ENCODE measurements at places on chromosomes 3 and 15.
A peak's percentile ranks its signal among the peaks of the same experiment; 100 is the strongest.

- no peak for DNase-seq
Measured at GRCh38 chr15:95086531-95087252, 855.3 kb downstream of the MCTP2 start.

DNA sequence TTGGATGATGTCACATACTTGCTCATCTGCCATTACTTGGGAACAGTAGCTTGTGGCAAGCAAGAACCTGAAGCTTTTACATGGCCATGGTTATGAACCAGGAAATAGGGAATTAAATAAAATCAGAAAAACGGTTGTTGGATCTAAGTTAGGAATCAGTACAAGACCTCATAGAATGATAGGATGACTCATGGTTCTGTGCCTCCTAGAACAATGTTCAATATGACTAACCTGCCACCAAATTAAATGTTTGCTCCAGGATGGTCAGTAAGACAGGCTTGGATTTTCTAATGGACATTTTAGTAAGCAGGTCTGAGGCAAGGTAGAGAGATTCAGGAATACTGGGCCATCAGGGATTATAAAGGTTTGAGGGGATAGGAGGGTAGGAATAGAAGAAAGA is 218.9 kb downstream of the PLOD2 start:
- no peak for DNase-seq

DNA sequence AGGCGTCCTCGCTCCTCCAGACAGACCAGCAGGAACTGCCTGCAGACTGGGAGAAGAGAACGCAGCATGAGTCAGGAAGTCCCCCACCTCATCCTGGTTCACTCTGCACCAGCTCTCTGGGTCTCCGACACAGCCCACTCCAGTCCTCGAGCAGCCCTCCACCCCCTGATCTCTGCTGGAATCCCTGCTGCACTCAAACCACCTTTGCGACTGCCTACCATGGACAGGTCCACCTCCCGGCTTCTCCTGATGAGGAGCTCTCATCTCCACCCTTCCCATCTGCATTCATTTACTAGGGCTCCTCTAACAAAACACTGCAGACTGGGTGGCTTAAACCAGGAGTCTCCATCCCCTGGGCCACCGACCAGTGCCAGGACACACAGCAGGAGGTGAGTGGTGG is 202.3 kb upstream of the IGF1R start:
- DNase-seq = no peak

- no peak for DNase-seq
Measured at GRCh38 chr15:89506026-89506686, 9.8 kb upstream of the RHCG start.

GRCh38 chr3:168620854-168621253 is 525.1 kb upstream of the GOLIM4 start:
- peak; percentile 63 for DNase-seq

DNA sequence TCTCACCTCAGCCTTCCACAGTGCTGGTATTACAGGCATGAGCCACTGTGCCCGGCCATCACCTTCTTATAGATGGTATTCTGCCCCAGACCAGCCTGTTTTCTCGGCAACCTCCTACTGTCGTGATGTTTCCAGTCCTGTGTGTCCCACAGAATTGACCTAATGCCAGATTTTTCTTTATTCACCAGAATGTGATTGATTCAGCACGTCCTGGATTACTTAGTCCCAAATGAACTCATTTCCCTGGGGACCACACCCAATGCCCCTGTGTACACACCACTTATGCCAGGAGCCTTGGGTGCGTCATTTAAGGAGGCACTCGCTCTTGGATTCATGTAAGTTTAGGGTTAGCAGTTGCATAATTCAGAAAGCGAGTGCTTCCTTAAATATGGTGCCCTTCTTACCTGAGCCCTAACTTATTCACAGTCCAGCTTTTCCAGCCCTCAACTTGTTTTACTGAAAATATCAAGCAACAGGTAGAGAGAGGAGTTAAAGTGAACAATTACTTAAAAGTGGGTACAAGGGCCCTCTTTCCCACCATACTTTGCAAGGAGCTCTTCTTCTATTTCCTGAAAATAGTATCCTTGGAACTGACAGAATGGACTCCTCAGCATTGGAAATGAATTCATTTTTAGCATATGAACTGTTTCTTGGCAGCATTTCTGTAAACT is 64.6 kb upstream of the UBE2E1 start:
- DNase-seq = no peak

DNA sequence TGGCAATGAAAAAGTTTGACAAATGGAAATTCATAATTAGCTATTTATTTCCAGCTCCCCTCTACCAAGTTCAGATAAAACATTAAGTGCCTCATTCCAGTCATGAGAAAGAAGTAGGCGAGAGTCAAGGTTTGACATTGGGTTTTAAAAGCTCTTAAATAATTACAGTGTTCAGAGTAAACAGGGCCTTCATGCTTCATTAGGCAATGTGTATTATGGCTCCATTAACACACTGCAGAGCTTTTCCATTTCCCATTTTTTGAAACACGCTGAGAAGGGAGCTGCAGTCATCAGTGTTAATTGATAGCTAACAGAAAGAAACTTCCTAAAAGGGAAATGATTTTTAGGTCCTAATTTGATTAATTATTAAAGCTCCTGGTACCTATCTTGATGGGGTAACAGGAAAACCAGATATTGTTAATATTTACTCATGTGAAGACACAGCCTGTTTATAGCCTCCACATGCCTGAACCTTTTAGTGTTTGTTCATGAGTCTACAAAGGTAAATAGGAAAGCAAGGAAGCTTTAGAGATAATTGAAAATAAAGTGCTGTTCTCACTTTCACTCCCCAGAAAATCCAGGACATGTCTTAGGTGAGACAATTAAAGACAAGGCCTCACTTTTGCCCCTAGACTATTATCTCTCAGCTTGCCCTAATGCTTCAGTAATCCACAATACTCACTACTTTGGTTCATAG is 28.7 kb downstream of the SST start:
- DNase-seq = no peak

DNA sequence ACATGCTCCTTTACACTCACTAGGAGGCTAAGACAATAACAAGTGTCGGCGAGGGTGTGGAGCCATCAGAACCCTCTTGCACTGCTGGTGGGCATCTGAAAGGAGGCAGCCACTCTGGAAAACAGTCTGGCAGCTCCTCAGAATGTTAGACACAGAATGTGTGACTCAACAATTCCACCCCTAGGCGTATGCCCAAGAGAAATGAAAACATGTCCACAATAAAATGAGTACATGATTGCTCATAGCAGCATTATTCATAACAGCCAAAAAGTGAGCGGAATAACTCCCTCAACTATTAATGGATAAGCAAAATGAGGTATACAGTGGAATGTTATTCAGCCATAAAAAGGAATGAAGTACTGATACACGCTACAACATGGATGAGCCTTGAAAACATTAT is 57.8 kb downstream of the WNT7A start:
- DNase-seq = no peak

DNA sequence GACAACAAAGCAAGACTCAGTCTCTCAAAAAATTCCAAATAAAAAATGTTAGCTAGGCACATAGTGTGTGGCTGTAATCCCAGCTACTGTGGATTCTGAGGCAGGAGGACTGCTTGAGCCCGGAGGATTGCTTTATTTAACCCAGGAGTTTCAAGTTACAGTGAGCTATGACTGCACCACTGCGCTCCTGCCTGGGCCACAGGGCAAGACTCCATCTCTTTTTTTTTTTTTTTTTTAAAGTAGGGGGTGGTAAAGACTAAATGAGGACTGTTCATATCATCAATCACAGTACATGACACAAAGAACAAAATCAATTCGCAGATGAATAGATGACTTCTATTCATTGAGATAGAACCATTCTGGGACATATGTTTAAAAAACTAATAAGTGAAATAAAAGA is 48.1 kb downstream of the ACAP2 start:
- DNase-seq = no peak

GRCh38 chr3:117103675-117104074 is 394.1 kb downstream of the TUSC7 start:
- no peak for DNase-seq

- no peak for DNase-seq
Measured at GRCh38 chr3:170865209-170866094, 4.5 kb downstream of the RPL22L1 start.

GRCh38 chr3:31714495-31715280 is 182.0 kb downstream of the STT3B start:
- no peak for DNase-seq

DNA sequence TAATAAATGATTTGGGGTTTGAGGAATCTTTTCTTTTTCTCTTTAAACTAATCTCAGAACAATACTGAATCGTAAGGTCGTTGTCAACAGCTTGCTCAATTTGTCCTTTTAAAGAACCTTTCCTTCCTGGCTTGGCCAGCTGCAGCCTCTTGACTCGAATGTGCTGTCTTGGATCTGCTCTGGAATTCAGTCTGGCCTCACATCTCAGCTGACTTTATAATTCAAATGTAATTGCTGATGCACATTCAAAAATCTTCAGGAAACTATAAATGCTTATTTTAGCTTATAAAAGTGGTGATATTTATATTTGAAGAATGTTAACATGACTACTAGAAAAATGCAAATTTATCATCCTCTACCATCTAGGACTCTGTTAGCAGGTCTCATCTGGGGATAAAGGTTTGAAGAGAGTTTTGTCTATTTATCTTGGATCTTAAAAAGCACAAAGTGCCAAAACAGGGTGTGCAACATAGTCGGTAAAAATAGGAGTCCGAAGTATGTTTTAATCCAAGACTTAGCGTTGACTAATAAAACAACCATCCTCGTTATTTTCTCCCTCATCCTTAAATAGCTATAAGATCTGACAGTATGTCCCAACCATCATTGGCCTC is 1035.2 kb downstream of the MCTP2 start:
- no peak for DNase-seq

GRCh38 chr15:70147178-70147760 is 49.6 kb upstream of the TLE3 start:
- DNase-seq = no peak

DNA sequence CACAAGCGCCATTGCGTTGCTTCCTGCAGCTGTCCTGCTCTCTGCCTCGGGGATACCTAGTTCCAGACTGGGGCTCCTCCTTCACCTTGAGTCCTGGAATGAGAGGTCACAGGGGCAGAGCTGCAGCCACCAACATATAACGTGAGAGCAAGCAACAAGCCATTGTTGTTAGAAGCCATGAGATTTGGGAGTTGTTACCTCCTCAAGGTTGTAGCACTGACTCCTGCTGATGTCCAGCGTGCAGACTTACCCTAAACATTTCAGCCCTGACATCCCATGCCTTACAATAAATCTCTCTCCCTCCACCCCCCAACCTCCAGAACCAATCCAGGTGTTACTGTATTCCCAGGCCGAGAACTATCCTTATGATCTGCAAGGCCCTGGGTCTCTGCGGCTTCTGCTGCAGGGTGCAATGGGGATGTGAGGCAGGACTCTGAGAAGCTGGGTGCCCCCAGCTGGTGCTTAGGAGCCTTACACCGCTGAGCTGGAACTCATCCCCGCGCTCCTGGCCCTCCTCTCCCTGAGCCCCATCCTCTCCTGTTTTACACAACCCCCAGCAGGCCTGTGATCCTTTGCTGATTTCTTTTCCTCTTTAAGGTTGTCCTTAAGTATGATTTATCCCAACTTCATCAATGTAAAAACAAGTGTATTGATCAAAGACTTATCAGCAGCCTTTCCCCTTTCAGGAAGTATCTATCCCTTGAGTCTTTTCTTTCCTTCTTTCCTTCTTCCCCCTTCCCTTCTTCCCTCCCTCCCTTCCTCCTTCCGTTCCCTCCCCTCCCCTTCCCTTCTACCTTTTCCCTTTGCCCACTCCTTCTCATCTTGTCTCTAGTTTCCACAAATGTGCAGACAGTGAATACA is 84.2 kb upstream of the ABHD2 start:
- no peak for DNase-seq

DNA sequence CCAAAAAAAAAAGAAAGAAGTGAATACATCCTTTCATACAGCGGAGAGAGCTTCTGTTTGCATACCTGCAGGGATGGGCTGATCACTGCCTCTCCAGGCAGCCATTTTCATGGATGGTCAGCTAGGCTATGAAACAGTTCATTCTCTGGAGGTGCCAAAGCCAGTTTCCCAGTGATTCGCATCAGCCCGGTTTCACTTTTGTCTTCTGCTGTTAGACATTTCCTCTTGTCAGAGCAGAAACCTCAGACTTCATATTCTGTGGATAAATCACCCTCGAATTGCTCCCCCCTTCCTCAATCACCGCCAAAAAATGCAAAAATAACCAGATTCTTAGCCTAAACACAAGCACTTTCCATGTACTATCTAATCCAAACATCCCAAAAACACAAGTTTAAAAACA is 225.6 kb downstream of the ADAMTS9 start:
- no peak for DNase-seq

DNA sequence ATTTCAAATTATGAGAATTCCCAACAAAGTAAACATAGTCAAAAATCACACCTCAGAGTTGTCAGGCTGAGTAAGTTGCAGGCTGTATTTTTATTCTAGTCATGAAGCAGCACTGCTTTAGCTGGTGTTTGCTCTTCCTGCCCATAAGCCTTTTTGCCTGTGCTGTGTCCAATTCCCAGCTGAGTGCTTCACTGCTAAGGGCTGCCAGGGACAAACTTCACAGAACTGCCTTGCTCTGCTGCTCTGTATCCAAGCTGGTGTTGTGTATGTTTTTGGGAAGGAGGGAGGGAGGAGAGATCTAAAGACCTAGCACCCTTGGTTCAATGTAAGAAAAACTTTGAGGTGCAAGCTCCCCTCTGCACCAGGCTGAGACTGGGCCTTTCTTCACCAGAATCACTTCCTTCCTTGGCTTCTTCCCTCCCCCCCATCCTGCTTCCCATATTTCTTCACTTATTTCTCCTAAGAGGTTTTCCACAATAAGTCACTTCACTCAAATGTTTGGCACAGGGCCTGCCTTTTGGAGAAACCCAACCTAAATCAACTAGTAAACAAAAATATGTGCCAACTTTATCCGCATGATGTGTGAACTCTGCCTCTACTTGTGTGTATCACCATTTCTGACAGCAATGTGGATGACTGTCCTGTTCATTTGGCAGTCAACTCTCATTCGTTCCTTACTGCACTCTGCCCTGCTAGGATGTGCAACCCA is 156.1 kb downstream of the TBL1XR1 start:
- no peak for DNase-seq

DNA sequence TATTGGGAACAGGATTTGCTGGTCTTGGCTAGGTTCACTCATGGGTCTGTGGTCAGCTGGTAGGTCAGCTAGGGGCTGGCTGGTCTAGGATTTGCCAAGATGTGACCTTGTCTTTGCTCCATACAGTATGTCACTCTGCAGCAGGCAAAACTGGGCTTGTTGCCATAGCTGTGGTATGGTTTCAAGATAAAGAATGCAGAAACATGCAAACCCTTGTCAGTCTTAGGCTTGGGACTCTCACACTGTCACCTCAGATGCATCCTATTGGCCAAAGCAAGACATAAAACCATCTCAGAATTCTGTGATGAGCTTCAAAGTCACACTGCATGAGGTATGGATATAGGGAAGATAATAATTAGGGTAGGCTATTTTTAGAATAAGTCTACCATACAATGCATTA is 66.6 kb upstream of the TBC1D5 start:
- no peak for DNase-seq

- DNase-seq = no peak
Measured at GRCh38 chr15:23645371-23646164, 2.1 kb downstream of the MAGEL2 start.

GRCh38 chr3:15553749-15554148 is 32.2 kb upstream of the COLQ start:
- DNase-seq = no peak

Data from iPS DF 6.9 (cell line).